Effector memory CD8-positive, alpha-beta T cell (primary cell): ENCODE measurements at places on chromosomes 6 and 20.

GRCh38 chr20:5528719-5529256 lies 212.0 kb upstream of the PROKR2 start:
- peaks cover 7% of the 10 kb centered on the region for H3K36me3 ChIP-seq
- no peaks in the 10 kb centered on the region for H3K27me3 ChIP-seq

GRCh38 chr6:148286563-148286962 lies 56.1 kb upstream of the SASH1 start:
- peaks cover 3% of the 10 kb centered on the region for H3K36me3 ChIP-seq
- no peak overlapping the region for H3K27ac ChIP-seq
- H3K4me1 ChIP-seq = no peaks in the 10 kb centered on the region
- H3K27me3 ChIP-seq = peaks cover 25% of the 10 kb centered on the region

DNA sequence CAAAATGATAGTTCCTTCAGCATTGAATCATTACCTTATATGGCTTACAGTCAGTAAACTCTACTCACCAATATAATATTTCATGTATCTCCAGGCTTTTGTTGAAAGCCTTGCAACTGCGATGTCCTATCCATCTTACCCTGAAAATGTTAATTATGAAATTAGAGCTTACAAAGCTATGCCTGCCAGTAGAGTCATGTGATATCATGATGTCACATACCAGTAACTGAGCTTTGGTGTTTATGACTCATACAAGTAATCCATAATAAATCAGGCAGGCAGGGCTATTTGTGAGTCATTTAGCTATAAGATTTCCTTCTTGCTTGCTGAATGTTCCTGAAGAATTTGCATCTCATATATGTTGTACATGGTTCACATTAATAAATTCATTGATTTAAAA lies 44.9 kb upstream of the FAM83B start:
- H3K36me3 ChIP-seq = no peaks in the 10 kb centered on the region
- no peak for DNase-seq
- H3K27me3 ChIP-seq = no peaks in the 10 kb centered on the region
- no peak overlapping the region for H3K27ac ChIP-seq
- H3K4me1 ChIP-seq = no peaks in the 10 kb centered on the region
- H3K4me3 ChIP-seq = no peak overlapping the region

GRCh38 chr6:53815381-53816119 lies 20.7 kb downstream of the LRRC1 start:
- H3K4me3 ChIP-seq = no peak overlapping the region
- H3K27me3 ChIP-seq = no peaks in the 10 kb centered on the region
- no peaks in the 10 kb centered on the region for H3K36me3 ChIP-seq
- no peak overlapping the region for H3K27ac ChIP-seq

GRCh38 chr6:159943101-159943632 lies 25.7 kb upstream of the IGF2R start:
- no peak for DNase-seq
- no peak overlapping the region for H3K4me3 ChIP-seq
- H3K4me1 ChIP-seq = peaks cover 4% of the 10 kb centered on the region
- H3K27ac ChIP-seq = no peak overlapping the region
- H3K36me3 ChIP-seq = no peaks in the 10 kb centered on the region

GRCh38 chr6:154157082-154157481 lies 118.0 kb downstream of the OPRM1 start:
- no peaks in the 10 kb centered on the region for H3K27me3 ChIP-seq
- peaks cover 31% of the 10 kb centered on the region for H3K4me1 ChIP-seq
- H3K36me3 ChIP-seq = peaks cover 9% of the 10 kb centered on the region
- peak overlapping the region; percentile 96 for H3K27ac ChIP-seq
- H3K4me3 ChIP-seq = peak overlapping the region; percentile 74

DNA sequence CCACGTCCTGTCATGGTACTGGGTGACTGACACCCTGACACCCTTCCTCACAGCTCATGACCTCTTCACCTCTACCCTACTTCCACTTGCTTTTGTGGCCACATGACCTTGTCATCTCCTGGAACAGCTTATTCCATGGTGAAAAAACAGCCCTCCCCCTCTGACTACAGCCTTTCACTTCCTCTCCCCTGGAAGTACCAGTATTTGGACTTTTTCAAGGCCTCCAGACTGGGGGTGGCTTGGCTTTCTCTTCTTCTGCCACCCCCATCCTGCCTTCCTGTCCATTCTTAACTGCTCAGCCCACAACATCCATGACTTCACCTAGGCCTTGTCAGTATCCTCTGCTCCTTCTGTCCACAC lies 168.4 kb downstream of the CARMIL1 start:
- no peak overlapping the region for H3K27ac ChIP-seq
- H3K36me3 ChIP-seq = no peaks in the 10 kb centered on the region
- H3K27me3 ChIP-seq = no peaks in the 10 kb centered on the region
- H3K4me1 ChIP-seq = peaks cover 2% of the 10 kb centered on the region
- no peak for DNase-seq
- no peak overlapping the region for H3K4me3 ChIP-seq

DNA sequence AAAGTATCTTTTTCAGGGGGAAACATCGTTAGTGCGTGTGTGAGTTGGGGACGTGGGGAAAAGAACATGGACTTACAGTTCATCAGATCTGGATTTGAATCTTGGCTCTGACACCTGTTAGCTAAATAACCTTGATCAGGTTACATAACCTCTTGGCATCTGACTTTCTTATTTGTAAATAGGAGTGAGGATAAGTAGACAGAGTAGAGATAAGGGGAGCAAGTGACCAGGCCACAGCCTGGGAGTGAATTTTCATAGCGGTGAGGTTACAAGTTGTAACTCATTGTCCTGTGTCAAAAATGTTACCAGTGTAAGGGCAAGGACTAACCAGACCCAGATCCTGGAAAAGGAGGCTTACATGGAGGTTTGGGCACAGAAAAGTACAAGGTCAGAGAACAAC lies 733.5 kb upstream of the MMS22L start:
- DNase-seq = no peak
- H3K36me3 ChIP-seq = no peaks in the 10 kb centered on the region
- no peak overlapping the region for H3K27ac ChIP-seq
- no peaks in the 10 kb centered on the region for H3K4me1 ChIP-seq
- H3K27me3 ChIP-seq = no peaks in the 10 kb centered on the region

DNA sequence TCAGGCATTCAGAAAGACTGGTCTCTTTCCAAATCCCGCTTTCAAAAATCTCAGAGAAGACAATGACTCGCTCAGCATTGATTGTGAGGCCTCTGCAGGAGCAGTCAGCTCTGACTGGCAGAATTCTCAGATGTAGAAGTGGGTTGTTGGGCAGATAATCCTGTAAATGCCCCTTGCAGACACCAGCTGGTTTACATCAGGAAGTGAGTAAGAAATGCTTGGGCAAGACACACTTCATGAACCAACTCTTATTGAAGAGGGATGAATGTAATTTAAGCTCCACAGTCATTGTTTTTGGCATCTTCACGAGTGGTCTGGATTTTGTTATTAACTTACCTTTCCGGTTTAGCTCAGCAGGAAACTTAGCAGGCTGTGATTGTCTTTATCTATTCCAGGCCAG lies 166.6 kb downstream of the PLCB4 start:
- no peak overlapping the region for H3K27ac ChIP-seq
- H3K4me1 ChIP-seq = no peaks in the 10 kb centered on the region
- no peaks in the 10 kb centered on the region for H3K36me3 ChIP-seq

DNA sequence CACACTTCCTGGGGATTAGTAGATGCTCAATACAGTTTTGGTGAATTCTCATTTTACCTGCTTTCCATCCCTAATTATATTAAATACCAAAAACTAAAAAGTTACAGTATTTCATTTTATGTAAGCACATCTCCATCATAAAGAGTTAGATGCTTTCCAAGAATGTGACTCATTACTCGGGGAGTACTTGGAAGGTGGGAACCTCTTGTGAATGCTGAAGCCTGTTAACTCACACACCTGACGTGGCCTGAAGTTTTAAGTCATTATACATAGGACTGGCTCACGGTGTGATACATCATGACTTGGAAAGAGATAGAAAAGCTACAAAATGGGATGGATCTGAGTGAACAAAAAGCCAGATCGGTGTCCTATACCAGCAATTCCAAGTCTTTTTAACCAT lies 2.2 kb upstream of the OSER1 start:
- peaks cover 31% of the 10 kb centered on the region for H3K36me3 ChIP-seq
- no peaks in the 10 kb centered on the region for H3K27me3 ChIP-seq
- no peak overlapping the region for H3K27ac ChIP-seq
- H3K4me1 ChIP-seq = peaks cover 51% of the 10 kb centered on the region

DNA sequence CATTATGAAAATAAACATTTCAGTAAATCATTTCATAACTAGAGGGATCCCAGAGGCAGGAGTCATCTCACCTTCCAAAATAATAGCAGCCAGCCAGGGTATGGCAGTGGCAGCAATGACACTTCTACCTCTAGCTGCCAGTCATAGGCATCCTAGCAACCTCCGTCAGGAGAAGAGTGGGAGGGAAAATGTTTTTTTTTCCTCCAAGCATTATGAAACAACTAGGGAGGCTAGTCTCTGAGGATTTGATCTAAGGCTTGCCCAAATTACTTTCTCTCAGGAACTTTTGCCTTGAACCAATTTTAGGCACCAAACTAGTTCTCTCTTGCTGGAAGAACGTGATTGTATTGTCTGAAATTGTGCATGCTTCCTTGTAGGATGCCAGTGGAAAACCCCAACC lies 208.7 kb upstream of the PREP start:
- DNase-seq = no peak
- H3K27me3 ChIP-seq = no peaks in the 10 kb centered on the region
- no peaks in the 10 kb centered on the region for H3K4me1 ChIP-seq
- H3K4me3 ChIP-seq = no peak overlapping the region
- no peak overlapping the region for H3K27ac ChIP-seq

DNA sequence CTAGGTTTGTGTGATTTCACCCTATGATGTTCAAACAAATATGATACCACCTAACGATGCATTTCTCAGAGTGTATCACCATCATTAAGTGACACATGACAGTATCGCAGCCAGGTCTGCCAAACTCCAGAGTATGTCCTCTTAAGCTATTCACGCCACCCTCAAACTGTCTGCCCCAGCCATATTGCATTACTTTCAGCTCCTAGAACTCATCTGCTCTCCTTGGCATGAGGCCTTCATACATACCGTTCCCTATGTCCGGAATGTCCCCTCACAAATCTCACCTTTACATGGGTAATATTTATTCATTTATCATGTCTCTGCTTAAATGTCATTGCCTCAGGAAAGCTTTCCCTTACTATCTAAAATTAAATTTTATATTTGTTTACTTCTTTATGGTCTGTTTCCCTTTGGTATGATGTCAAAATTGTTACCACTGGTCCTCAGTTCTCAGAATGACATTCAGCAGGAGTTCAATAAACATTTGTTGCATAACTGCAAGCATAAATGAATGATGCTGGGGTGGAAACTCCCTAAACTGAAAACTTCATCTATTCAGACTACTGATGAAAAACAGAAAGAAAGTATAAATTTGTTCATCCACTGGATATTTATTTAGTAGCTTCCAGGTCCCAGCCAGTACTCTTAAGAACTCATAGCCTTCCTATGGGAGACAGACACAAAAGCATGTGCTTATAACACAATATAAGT lies 3.2 kb downstream of the SESN1 start:
- peak overlapping the region; percentile 94 for H3K4me3 ChIP-seq
- peaks cover 13% of the 10 kb centered on the region for H3K36me3 ChIP-seq
- peaks cover 58% of the 10 kb centered on the region for H3K4me1 ChIP-seq
- DNase-seq = no peak
- peak overlapping the region; percentile 41 for H3K27ac ChIP-seq
- no peaks in the 10 kb centered on the region for H3K27me3 ChIP-seq

DNA sequence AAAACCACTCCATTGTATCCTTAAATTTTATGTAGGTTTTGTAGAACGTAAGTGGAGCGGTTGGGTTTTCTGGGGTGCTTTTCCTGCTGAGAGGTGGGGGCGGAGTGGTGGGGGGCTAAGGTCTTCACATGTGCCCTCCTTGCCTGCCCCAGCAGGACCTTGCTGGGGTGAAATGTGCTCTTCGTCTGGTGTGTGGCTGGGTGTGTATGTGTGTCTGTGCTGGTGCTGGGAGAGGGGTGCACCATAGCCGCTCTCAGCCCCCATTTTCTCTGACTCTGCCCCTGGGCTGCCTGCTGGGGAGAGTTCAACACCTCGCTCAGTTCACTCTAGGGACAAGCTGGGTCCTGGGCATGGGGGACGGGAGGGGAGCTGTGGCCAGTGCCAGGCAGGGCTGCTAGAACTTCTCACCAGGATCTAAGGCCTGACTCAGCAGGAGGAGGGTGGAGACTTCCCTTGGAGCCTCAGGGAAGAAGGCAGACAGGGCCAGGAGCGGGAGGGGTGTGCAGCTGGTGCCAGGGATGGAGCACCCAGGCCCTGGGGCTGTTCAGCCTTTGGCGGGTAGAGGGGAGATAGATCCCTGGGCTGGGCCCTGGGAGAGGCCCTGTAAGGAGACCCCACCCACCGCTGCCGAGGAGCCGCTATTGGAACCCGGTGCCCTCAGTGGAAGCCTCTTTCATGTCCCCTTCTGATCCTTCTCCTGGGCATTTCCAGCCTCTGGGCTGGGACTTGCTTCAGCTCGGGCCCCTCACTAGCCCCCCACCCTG lies 4.8 kb downstream of the SOX18 start:
- H3K36me3 ChIP-seq = peaks cover 5% of the 10 kb centered on the region
- H3K4me1 ChIP-seq = peaks cover 19% of the 10 kb centered on the region
- DNase-seq = no peak
- peaks cover 38% of the 10 kb centered on the region for H3K27me3 ChIP-seq
